Sciatic nerve (tissue), 2 donors: ENCODE measurements at places on chromosomes 2 and 18. TPM values are rescaled to one million over a fixed set of nuclear protein-coding genes. Genes with fewer than 3 reads are reported as not detected.
A peak's percentile ranks its signal among the peaks of the same experiment; 100 is the strongest.

CELF4 gene
- total RNA-seq = 0.45 TPM

ABCG5 gene
- total RNA-seq = not detected

PLGLB1 gene
- total RNA-seq = 8.9 TPM

CYTIP gene
- 22.8 TPM for total RNA-seq

HOXD13 gene
- total RNA-seq = not detected

EIF2AK3 gene
- total RNA-seq = 31.4 TPM

MDH1B gene
- total RNA-seq = 1.9 TPM

- DNase-seq = no peak
These were observed 27.4 kb downstream of the HPCAL1 start for GRCh38 chr2:10329880-10330699.

DNA sequence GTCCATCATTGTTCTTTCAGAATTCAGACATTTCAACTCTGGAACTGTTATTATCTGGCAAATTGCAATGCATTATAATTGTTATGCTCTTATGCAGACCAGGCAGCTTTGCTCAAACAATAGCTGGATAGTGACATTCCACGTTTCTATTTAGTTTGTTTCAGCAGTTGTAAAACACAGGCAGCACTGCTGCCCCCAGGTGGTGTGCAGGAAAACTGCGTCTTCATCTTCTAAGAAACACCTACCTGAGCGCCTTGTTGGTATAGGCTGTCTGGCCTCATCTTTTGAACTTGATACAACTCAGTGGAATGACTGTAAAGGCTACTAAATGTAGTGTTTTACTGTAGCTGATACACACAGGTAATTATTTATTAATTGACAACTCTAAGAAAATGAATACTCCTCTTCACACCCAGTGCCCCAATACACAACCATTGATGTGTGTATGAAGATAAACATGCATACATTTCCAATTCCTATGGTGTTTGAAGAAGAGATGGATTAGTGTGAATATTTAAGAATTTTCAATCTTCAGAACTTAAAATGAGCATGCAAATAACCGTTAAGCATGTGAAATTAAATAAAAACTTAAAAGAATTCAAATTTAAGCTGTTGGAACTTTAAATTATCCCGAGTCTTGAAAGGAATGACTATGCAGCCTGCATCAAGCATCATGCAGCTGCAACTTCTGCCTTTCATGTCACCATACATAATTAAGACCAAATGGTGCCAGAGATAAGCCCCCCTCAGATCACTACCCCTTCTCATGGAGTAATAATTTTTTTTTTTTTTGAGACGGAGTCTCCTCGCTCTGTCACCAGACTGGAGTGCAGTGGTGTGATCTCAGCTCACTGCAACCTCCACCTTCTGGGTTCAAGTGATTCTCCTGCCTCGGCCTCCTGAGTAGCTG, 85.6 kb downstream of the CD8B2 start:
- DNase-seq = no peak

GRCh38 chr2:175147186-175147585, 20.8 kb downstream of the ATF2 start:
- DNase-seq = no peak

- peak; percentile 89 for DNase-seq
These were observed at the start of gene MOCOS for GRCh38 chr18:36187193-36187825. Gene MOCOS (plus strand): TSS chr18:36187497. CDS start chr18:36187540, 43 bp downstream.

- no peak for DNase-seq
These were observed 62.4 kb downstream of the NCAPH start for GRCh38 chr2:96397756-96398530.

GRCh38 chr18:48153613-48154481, 223.4 kb upstream of the SMAD2 start:
- DNase-seq = no peak

GRCh38 chr2:109554758-109555157, 59.0 kb downstream of the SEPTIN10 start:
- DNase-seq = no peak

- no peak for DNase-seq
These were observed 77.1 kb downstream of the SFXN5 start for GRCh38 chr2:72994282-72994990.

- no peak for DNase-seq
These were observed 331.1 kb downstream of the PTPRM start for GRCh38 chr18:7898181-7898580.

DNA sequence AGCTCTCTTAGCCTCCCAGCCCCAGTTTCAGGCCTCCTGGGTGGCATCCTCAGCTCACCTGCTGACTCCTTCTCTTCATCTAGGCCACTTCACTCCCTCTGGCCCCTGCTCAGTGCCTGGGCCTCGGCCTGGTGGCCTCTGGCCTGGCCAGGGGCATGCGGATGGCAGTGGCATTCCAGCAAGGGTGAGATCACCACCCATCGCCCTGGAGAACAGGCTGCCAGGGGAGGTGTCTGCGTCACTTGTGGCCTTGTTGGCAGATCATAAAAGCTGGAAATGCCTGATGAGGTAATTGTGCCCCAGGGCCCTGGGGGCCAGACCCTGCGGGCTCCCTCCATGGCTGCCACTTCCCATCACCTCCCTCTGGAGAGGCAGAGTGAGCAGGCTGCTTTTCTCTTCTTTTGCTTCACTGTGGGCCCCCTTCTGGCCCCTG, 72.5 kb upstream of the SMAD2 start:
- DNase-seq = no peak

- DNase-seq = no peak
These were observed 14.5 kb downstream of the DGKD start for GRCh38 chr2:233368756-233369155.

- DNase-seq = no peak
These were observed 55.7 kb downstream of the LRRFIP1 start for GRCh38 chr2:237682856-237683670.

DNA sequence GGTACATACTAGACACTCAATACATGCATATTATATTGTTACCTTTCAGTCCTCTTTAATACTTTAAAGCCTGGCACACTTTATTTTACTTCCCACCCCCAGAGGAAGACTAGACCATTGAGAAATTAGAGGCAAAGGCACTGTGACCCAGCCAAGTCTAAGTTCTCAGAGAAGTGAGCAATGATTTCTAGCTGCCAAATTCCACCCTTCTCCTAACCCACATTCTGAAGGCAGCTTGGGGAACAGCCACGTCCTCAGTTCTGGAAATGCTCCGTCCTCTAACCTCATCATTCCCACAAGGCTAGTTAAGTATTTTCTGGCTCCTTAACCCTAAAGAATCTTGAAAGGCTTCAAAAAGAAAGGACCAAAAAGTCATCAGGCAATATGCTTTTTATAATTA, 86.6 kb downstream of the COL5A2 start:
- DNase-seq = no peak

- DNase-seq = no peak
These were observed 44.9 kb upstream of the NDUFV2 start for GRCh38 chr18:9057646-9058045.

GRCh38 chr2:240997141-240997855, 1.1 kb upstream of the SNED1 start:
- peak; percentile 69 for DNase-seq

DNA sequence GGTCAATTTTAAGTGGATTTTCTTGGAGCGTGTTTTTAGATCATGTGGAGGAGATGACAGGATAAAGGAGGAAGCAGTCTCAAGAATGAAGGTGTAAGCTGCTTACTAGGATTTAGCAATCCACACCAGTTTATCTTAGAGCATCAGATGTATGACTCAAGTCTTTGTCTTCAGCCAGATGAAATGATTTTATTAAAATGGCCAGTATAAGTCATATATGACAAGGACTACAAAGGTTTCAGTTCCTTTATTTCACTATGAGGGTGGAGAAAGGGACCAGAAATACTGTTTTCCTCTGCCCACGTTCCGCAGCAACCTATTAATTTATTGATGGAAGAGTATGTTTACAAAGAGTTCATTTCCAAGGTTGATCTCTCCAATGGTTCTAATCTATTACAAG, 970.5 kb upstream of the SLC39A10 start:
- DNase-seq = no peak

GRCh38 chr2:55672630-55673029, 21.0 kb downstream of the PNPT1 start:
- DNase-seq = no peak

DNA sequence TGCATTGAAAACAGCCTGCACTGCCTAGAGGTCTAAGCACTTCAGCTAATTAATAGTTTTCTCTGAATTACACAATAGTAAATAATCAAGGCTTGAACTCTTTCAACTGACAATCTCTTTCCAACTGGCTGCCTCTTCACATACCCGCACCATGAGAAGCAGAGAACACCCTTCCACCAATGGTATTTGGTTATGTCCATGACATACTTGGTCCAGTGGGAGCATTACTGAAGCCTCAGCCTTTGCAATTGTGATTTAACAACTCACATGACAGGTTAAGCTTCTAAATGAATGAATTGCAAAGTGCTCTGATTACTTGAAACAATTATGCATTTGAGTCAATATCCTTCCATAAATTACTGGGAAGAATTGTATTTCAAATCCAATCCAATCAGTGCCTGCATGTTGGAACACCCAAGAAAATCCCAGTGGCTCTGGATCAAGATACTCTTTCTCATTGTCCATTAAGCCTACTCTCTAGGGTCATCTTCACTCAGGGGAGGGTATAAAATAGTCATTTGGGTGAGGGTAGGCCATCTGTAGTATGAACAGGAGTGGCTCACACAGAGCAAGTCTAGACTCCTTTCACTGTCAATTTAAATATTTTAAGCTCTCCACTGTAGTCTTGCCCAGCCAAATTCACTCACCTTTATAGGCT, 101.1 kb downstream of the HS1BP3 start:
- no peak for DNase-seq

DNA sequence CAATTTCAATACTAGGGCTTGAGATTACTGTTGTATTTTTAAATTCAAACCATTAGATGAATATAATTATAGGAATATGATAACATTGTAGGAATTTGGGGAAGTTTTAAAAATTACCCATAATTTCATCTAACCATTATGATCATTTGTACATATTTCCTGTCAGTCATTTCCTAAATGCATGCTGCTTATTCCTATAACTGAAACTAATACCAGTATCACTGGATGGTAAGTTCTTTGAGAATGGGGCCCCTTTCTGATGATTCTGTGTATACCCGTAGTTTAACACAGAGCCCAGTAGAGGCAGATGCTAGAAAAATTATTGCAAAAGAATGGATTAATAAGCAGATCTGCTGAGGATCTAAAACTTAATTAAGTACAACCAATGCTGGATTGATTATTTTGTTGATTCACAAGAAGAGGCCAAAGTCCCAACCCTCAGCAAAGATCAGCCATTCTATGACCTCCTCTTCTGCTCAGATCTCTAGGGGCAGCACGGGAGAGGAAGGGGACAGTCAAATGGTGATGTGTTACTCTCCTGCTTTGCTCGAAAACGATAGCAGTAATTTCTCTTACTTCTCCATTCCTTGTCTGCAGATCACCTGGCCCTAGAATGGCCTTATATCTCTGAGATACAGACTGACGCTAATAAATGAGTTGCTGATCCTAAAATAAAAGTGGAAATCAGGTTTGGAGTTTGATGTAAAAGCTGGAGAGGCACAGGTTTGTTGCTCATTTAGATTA, 69.5 kb upstream of the PELI1 start:
- DNase-seq = no peak

DNA sequence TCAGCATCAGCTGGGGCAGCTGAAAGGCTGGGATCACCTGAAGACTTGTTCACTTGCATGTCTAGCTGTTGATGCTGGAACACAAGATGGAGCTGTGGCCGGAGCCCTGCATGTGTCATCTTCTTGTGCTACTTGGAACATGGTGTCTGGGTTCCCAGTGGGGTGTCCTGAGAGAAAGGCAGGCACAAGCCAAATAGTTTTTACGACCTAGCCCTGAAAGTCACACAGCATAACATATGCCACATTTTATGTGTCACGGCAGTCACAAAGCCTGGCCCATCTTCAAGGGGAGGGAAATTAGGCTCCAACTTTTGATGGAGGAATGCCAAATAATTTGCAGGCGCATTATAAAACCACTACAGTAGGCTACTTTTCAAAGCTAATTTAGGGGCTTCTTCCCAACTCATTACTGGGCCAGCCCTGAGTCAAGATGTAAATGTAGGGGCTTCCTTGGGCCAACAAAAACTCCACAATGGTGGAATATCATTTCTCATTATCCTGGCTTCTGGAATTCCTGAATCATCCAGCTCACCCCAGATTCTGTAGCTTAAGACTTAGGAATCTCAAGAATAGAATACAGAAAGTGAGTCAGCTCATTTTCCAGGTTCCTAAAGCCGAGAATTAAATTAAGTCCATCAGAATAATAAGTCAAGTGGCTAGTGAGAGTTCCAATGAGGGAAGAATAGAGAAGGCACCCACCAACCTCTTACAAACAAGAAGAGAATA, 543.0 kb downstream of the TNS1 start:
- DNase-seq = no peak

- no peak for DNase-seq
These were observed 236.7 kb upstream of the BOD1L2 start for GRCh38 chr18:56910237-56910636.

- no peak for DNase-seq
These were observed 49.4 kb downstream of the TSPYL6 start for GRCh38 chr2:54206596-54206995.

- DNase-seq = peak; percentile 94
These were observed 529 bp downstream of the SEMA4C start for GRCh38 chr2:96869281-96869821.

DNA sequence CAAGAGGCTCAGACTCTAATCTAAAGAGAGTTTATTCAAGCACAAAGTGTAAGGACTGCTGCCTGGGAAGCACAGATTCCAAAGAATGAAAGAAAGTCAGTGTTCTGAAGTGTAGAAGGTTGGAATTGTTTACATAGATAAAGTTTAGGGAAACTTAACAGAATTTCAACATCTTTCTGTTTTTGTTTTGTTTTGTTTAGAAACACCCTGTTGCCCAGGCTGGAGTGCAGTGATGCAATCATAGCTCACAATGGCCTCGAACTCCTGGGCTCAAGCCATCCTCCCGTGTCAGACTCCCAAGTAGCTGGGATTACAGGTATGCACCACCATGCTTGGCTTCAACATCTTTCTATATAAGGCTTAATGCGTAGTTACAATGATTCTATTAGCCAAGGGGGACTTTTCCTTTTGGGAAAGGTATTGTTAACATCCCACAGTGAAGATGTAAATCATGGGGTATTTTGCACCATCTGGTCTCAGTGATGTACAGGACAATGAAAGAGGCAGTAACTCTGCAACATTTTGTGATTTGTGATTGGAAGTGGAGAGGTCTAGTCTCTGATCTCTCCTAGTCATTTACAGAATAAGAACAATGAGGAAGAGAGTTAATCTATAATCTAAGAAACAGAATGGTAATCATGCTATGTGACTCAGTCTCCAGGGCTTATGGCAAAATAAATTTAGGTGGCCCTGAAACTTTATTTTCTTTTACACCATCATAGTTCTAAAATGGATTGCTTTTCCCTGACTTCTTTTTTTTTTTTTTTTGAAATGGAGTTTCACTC, 45.6 kb upstream of the MSH6 start:
- no peak for DNase-seq

DNA sequence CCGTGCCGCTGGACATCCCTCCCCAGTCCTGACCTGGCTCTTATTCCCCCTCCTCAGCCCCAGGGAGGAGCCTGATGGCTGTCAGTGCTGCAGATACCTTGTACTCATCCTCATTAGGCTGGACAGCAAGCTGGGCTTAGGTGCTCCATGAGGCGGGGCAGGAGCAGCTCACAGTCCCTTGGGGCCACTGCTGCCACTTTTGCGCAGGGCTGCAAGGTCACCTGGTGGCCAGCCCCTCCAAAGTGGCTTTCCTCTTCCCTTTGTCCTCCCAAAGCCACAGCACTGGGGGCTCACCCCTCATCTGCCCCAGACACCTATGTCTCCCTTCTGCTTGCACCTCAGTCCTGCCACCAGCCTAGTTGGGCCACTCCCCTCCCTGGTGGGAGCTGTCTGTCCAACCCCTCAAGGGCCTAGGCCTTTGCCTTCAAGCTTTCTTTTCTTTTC, 60.8 kb downstream of the FAM168B start:
- DNase-seq = peak; percentile 31
